ENCODE measurements at places on chromosomes 2 and 18.

- no peak for DNase-seq
Observed at GRCh38 chr2:127417406-127417805, 821 bp upstream of the PROC start.

DNA sequence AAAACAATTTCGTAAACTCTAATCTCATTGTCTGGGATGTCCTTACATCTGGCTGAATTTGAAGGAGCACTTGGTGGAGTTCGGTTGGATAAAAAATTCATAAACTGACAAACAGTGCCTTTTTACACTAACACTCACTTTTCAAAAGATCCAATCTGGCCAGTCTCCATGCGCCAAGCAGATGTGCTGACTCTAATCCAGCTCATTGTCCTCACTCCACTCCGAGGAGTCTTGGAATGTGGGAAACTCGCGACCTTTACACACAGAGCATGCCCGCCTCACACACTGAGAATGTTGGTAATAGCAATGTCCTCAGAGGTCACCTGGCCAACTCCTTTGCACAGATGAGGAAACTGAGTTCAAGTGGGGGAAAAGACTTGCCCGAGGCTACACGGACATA, 66.8 kb downstream of the XDH start:
- DNase-seq = no peak

- peak; percentile 88 for DNase-seq
Observed at GRCh38 chr2:233486778-233487552, 79.6 kb downstream of the USP40 start.

- DNase-seq = no peak
Observed at GRCh38 chr2:168913495-168913894, 12.4 kb downstream of the G6PC2 start.

DNA sequence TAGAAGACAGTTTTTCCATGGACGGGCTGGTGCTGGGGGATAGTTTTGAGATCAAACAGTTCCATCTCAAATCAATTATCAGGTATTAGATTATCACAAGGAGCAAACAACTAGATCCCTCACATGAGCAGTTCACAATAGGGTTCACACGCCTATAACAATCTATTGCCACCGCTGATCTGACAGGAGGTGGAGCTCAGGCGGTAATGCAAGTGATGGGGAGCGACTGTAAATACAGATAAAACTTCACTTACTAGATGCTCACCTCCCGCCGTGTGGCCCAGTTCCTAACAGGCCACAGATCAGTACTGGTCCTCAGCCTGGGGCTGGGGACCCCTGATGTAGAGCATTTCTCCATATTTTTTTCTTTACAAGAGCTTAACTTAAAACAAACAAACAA, 203.6 kb downstream of the CDH7 start:
- no peak for DNase-seq

DNA sequence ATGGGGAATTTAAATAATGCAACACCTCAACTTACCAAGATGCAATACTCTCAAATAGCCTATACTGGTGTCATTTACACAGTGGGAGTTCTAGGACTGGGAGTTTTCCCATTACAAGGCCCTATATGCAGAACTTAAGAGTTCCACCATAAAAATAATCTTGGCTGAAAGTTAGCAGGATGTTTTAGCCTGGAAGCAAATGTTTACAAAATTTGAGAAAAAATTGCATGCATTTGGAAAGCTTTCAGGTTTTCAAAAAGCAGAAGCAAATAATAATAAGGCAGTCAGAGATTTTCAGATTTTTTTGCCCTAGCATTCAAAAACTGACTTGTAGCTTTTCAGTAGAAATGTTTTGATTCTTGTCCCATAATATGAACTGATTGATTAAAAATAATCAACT, 397.3 kb downstream of the ARHGAP15 start:
- DNase-seq = no peak

- peak; percentile 72 for DNase-seq
Observed at GRCh38 chr2:207505728-207506127, 24.0 kb upstream of the CREB1 start.

DNA sequence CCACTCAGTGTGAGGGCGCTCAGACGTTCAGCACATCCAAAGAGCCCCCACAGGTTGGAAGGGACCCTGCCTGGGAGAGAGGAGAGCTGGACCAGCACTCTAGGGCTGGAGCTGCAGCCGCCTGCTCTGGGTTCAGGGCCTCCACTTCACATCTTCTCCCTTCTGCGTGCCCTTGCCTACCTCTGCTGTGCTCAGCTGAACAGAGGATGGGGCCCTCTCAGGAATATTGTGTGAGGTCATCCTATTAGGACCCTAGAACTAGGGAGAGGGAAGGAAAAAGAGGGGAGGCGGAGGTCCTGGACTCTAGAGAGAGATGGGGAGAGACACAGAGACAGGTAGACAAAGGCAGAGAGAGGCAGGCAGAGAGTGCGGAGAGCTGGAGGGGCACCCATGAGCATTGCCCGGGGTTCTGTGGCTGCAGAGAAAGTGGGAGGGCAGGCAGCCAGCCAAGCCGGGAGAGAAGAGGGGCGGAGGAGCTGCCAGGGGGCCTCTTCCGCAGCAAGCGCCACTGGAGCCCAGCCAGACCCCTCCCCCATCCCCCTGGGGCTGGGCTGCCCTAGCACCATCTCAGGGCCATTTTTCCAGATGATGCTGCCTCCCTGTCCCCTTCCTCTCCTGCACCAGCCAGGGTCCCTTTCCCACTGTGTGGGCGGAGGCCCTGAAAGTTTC, 8.3 kb upstream of the TNS1 start:
- no peak for DNase-seq

- no peak for DNase-seq
Observed at GRCh38 chr18:22101731-22102130, 67.7 kb upstream of the GATA6 start.

GRCh38 chr2:140085674-140086073, 1305.5 kb upstream of the NXPH2 start:
- DNase-seq = no peak

DNA sequence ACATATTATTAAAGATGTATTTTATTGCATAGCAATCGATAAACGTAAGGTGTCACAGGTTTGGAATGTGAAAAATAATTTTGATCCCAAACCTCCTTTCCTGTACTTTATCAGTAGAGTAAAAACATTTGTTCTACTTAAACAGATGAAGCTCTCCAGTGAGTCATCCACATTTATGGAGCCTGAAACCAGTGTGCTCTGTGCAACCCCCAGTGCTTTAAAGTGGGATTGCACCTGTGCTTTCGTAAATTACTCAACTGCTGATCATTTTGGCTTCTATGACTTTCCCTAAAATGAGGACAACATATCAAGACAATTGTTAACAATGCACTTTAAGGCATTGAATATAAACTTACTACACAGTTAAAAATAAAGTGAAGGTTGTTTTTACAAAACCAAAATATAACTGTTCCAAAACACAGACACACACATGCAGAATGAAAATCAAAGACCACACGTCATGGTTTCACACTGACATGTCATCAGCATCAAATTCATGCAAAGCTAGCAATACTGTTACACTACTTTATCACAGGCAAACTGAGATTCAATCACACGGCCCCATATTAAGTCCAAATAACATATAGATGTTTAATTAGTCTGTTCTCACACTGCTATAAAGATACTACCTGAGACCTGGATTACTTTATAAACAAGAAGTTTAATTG, 9.7 kb downstream of the TMEM18 start:
- peak; percentile 52 for DNase-seq

- DNase-seq = no peak
Observed at GRCh38 chr18:66621816-66622576, 18.1 kb upstream of the CDH19 start.

DNA sequence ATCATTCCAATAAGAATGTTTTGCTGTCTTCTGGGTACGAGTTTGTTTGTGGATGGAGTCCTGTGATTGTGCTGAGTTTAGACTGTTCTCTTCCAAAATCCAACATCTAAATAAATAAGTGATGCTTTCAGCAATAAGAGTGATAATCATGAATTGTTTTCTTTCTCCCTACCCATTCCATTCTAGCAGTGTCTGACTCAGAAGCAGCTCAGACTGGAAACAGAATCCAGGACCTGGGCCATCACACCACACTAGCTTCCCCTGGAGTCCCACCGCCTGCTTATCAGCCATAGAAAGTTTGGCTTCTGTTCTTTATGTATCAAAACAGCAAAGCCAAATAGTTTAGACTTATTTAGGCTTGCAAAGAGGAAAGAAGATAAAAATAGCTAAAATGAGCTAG, 76.4 kb upstream of the CNGA3 start:
- no peak for DNase-seq

DNA sequence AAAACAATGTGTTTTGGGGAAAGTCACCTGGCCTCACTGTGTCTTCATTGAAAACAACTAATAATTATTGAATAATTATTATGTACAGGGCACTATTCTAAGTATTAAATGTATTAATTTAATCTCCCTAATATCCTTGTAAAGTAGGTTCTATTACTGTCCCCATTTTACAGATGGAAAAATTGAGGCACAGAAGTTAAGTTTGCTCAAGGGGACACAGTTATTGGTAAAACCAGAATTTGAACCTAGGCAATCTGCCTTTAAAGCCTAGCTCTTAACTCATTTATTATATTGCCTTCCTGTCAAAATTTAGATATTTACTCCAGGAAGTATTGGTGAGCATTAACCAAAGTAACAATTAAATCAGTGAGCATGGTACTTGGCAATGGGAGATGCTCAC, 84.6 kb downstream of the PMS1 start:
- DNase-seq = no peak

GRCh38 chr2:65232636-65233035, 5.0 kb downstream of the ACTR2 start:
- peak; percentile 41 for DNase-seq

GRCh38 chr18:78228974-78229373, 750.6 kb upstream of the SALL3 start:
- DNase-seq = no peak

DNA sequence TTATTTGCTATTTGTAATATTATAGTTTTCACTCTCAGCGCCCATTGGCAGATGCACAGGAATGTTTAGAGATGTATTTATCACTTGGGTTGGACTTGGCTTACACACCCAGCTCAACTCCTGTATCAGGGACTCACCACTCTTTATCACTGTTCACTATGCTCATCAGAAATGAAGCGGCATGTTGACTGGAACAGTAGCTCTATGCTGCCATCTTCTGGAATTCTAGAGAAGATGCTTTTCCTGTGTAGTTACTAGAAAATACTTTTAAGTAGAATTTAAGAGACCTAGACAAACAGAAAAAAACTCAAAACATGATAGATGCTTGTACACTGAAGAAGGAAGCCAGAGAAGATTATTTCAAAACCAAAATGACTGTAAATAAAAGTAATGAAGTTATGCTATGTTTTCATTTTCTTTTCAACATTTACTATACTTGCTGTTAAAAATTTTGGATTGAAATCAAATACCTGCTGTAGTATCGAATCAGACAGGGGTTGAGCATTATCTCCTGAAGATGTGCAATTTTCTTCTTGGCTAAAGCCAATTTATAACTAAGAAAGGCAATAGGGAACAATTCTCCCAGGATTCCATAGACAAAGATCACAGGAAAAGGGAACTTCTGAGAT, 47.4 kb upstream of the NXPH2 start:
- DNase-seq = peak; percentile 31

- no peak for DNase-seq
Observed at GRCh38 chr18:23493654-23494053, 9.7 kb upstream of the RMC1 start.

GRCh38 chr2:101295895-101296294, 12.6 kb downstream of the RNF149 start:
- no peak for DNase-seq

DNA sequence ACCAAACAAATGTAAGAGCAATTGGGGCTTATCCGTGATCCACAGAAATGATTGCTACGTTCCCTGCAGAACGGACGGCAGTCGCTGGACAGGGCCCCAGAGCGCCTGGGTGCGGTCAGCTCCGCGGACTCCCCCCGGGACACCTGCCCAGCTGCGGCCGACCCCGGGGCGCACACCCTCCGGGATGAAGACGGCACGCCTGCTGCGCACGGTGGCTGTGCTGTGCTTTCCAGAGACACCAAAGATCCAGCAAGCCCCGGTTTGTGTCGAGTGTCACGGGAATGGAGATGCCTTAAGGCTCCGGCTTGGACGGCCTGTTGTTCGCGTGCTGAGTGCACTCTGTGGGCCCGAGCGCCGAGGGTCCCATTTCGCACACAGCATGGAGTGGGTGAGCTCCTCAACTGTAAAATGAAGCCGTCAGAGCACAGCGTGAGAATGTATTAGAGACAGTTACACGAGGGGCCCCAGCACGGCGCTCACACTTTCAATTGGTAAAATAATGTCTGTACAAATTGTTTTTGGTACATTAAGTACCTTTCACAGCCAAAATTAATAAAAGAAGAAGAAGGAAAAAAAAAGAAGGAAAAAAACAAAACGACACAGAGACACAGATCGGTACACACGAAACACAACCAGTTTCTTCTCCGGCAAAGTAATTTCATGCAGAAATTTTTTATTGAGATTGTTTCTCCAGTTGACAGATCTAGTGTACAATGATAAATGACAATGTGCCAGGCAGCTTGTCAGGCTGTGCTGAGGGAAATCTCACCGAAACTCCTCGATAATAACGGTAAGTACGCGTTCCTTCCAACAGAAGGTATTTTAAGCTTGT, 615.8 kb upstream of the SALL3 start:
- no peak for DNase-seq

DNA sequence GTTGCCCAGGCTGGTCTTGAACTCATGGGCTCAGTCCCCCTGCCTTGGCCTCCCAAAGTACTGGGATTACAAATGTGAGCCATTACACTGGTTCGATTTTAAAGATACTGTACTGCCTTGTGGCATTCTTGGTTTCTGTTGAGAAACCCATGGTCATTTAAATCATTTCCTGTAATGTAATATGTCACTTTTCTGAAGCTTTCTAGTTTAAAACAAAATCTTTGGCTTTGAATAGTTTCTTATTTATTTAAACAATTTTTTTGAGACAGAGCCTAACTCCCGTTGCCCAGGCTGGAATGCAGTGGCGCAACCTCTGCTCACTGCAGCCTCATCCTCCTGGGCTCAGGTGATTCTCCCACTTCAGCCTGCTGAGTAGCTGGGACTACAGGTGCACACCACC, 8.9 kb downstream of the ZNF512 start:
- DNase-seq = no peak

DNA sequence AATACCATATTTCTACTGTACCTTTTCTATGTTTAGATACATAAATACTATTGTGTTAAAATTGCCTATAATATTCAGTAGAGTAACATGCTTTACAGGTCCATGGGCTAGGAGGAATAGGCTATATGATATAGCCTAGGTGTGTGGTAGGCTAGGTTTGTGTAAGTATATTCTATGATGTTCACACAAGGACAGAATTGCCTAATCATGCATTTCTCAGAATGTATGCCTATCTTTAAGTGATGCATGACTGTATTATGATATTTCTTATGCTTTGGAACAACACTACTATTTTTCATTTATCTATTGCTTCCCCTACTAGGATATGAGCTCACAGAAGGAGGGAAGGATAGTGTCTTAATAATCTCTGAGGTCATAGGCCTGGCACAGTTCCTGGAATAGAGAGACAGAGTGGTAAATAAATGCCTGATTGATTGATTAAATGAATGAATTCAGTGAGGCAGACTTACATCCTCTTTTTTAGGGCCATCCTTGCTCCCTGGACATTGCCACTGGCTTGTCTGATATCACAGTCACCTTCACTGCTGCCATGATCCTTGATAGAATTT, 121.0 kb downstream of the MYO3B start:
- no peak for DNase-seq
